ENCODE measurements at places on chromosomes 6 and 20.

- DNase-seq: peak; percentile 64
These were observed 8.1 kb downstream of the SCRT2 start for GRCh38 chr20:667351-668034.

DNA sequence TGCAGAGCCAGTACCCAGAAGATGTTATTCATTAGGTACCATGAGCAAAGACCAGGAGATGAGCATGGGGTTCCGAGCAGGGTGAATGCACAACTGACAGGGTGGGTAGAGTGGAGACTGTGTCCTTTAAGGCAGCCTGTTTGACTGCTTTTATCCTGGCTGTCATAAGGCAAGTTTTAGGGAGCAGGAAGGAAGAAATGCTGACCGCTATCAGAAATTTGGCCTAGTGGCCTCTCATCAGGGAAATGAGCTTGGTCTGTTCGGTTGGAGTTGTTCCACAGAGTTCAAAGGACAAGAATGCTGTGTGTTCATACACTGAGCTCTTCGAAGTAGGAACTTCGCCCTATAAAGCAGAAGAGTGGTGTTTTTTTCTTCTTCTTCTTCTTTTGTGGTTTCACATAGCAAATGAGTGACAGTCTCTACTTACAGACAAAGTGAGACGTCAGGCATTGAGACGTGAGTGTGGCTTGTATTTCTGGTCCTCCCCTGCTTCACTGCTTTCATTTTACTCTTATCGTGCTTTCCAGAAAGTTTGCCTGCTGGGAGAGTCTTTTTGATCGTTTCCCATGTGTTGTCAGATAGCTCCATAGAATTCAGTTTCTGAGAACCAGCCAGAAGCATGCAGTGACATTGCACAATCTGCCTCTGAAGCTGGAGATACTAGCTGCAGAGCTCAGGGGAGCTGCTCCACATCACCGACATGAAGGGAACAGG, at the start of gene CASS4:
TSS of gene CASS4 (plus strand) at position 502 of the 714 bp plus-strand sequence. CDS start at position 701, 199 bp downstream.
- no peak for DNase-seq

- no peak for DNase-seq
These were observed 294.2 kb upstream of the RSPO3 start for GRCh38 chr6:126824226-126824625.

- DNase-seq: peak; percentile 88
These were observed 2.7 kb downstream of the C20orf204 start for GRCh38 chr20:64038565-64039292.

- no peak for DNase-seq
These were observed 53.5 kb downstream of the TBC1D7 start for GRCh38 chr6:13274707-13275434.

Measured in HEK293T (cell line).